Fibroblast of skin of left biceps (primary cell): ENCODE measurements at places on chromosomes 16 and 17.

GRCh38 chr17:56978441-56979090, 635 bp downstream of the SCPEP1 start:
- DNase-seq, result no peak

DNA sequence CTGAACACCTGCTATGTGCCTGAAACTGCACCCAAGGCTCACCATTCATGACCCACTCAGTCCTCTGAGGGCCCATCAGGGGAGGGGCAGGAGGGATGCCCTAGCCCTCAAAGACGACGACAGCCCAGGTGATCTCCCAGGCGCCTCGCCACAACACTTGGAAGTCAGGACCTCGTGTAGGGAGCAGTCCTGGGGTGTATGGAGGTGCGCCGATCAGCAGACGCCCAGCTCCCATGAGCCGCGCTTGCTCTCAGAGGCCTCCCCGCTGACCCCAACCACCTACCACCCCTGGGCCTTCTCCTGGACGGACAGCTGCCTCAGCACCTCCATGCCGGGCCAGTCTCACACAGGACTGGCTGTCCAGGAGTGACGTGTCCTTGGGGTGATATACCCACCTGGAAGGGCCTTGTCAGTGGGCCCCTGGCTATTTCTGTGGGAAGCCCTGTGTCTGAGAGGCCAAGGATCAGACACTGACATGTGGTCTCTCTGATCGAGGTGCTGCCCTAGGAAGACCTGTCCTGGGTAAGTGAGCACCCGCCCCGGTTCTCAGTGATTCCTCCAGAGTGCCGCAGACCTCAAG, 26.7 kb downstream of the KDM8 start:
- DNase-seq, result no peak

- DNase-seq, result no peak
Measured at GRCh38 chr17:17098551-17099179, 56.4 kb downstream of the MPRIP start.

DNA sequence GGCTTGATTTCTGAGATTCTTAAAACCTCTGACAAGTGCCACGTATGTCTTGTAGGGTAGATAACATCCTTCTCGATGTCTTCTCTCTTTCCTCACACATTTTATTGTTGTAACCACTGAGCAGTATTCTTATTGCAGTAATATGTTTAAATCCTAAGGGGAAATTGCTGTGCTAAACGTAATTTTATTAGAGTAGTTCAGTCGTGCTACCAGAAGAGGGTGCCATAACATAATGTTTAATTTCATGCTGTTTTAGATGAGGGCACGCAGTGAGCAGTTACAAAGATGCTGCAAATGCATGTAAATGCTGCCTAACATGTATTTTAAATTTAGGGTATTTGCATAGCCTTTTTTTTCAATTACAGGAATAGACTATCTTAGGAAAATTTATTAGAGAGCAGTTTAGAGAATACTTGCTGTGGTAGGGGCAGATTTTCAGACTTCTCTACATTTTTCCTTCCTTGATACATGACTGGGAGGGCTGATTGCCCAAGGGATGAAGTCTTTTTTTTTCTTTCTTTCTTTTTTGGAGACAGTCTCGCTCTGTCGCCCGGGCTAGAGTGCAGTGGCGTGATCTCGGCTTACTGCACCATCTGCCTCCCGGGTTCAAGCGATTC, 51.7 kb downstream of the GAN start:
- peak; percentile 4 for DNase-seq

GRCh38 chr17:78953356-78954350, 26.1 kb downstream of the LGALS3BP start:
- no peak for DNase-seq

DNA sequence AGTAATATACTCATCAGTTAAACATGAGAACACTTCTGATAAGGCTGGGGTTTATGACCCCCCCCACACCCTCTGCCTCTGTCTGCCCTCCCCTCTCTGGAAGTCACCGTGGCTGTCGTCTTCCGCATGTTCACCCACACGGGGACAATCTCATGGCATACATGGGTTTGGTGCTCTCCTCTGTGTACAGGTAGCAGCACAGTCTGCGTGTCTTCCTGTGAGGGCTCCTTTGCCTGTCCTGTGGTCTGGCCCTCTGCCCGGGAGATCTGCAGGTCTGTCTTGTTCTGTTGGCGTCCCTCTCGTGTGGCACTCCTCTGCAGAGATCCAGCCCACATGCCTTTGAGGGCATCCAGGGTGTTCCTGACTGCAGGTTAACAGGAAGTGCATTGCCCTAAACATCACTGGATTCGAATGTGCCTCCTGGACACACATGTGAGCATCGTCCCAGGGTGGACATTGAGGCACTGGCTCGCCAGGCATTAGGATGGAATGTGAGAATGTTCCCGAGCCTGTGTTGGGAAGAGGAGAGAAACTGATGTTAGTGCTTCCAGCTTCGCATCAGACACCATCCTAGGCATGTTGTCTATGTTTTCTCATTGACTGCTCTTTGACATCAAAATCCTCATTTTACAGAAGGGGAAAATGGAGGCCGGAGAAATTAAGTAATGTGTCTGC, 54.5 kb downstream of the NKD1 start:
- DNase-seq, result no peak

DNA sequence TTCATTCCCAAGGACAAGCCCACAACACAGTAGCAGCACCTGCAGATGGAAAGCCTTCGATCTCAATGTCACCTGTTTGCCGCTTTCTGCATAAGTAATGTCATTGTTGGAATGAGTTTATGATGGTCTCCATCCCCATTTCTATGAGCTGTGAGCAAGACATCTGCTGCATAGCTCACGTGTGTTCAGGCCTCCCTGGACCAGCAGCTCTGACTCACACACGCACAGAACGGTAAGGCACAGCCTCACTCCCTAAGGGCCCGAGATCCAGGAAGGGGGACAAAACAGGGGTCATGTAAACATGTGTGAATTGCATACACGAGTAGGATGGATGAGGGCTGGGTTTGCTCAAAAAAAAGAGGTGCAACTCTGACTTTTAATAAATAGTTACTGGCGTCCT, 223.1 kb downstream of the SOX9 start:
- no peak for DNase-seq

DNA sequence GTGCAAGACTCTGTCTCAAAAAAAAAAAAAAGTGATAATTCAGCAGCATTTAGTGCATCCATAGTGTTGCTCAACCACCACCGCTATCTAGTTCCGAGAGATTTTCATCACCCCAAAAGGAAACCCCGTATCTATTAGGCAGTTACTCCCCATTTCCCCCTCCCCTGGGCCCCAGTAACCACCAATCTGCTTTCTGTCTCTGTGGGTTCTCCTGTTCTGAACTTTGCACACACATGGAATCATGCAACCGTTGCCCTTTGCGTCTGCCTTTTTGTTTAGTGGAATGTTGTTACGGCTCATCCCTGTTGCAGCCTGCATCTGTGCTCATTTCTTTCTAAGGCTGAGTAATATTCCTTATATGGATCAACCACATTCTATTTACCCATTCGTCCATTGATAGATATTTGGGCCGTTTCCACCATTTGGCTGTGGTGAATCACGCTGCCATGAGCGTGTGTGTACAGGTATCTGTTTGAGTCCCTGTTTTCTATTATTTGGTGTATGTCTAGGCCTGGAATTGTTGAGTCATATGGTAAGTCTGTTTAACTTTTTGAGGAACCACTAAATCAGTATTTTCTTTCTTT, 8.7 kb upstream of the SYNGR2 start:
- DNase-seq, result peak; percentile 75

GRCh38 chr17:71494062-71494855, 626.6 kb upstream of the SOX9 start:
- peak; percentile 77 for DNase-seq

GRCh38 chr17:28547623-28548416, 4.6 kb downstream of the UNC119 start:
- no peak for DNase-seq

- DNase-seq, result no peak
Measured at GRCh38 chr17:51044976-51045375, 75.7 kb downstream of the SPAG9 start.

DNA sequence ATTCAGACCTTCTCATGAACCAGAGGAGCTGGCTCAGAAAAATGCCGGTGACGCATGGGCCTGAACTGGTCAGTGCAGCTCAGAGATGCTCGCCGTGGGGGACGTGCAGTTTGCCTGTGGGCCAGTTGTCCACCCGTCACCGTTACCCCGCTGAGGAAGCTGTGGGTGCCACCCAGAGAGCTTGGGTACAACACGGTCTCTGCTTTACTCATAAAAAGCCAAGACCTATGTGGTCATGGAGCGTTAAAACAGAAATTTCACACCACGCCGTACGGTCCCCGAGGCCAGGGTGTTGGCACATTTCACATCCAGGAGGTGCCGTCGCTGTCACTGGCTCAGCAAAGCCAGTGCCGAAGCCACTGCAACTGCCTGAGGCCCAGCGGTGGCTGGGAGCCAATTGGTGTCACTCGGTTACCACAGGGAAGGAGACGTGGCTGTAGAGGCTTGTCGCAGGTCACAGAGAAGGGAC, 120.9 kb downstream of the METRNL start:
- DNase-seq, result no peak

- no peak for DNase-seq
Measured at GRCh38 chr17:70608193-70608592, 438.9 kb downstream of the KCNJ2 start.

GRCh38 chr16:75653922-75654321, 6.3 kb downstream of the TERF2IP start:
- DNase-seq, result peak; percentile 62

DNA sequence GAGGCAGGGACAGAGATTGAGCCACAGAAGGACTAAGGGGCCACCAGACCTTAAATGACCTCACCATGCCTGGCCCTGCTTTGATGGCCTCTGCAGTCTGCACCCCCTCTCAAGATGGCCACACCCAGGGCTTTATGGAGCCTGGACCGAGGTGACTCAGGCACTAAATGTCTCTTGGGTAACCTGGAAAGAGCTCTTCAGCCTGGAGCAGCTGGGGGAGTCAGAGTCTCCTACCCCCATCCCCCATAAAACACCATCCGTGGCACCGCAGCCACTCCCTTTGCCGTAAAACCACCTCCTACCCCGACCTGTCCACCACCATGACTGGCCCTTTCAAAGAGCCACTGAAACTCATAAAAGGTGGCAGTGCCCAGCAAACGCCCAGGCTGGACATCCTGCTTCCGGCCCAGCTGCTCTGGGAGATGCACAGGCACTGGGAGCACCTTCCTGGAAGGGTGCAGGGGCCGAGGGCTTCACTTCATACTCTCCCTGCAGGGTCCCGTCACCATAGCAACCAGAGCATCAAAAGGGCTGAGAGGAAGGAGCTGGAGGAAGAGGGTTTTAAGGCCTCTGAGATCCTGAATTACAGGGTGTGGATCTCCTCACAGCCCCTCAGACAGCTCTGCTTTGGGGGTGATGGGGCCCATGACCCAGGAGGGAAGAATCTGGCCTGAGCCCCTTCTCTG, 22.3 kb downstream of the FOXN1 start:
- DNase-seq, result no peak
